ENCODE measurements at places on chromosomes 6 and 20.

DNA sequence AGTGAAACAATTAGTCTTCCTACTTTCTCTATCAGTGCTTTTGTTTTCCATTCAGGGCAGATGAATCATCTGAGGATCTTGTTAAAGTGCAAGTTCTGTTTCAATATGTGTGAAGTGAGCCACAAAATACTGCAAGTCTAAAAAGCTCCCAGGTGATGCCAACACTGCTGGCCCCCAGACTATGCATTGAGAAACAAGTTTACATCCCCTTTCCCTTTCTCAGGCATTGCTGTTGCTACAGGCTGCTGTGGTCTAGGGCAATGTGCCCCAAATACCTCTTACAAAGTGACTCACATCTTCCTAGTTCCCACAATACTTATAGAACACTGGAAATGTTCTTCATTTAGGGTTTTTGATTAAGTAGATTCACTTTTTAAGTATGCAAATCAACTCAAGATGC lies 31.8 kb downstream of the ABRACL start:
- no peak for DNase-seq

GRCh38 chr20:48578397-48579098 lies 249.3 kb downstream of the PREX1 start:
- no peak for DNase-seq

GRCh38 chr20:19809505-19809904 lies 51.4 kb downstream of the RIN2 start:
- DNase-seq: no peak

DNA sequence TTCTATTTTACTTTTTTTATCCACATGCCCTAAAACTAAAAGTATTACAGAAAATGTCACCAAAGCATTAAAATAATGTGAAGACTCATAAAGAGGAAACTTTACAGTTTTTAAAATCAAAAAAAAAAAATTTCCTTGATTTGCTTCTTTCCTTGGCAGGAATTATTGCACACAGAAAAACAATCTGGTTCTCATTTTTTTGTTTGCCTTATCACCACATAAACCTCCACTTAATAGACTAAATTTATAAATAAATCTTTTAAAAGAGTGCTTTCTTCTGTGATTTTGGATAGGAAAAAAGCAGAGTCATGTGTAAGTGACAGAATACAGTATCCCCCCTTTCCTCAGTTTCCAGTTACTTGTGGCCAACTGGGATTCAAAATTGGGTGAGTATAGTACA lies 695.1 kb upstream of the CITED2 start:
- DNase-seq: no peak

DNA sequence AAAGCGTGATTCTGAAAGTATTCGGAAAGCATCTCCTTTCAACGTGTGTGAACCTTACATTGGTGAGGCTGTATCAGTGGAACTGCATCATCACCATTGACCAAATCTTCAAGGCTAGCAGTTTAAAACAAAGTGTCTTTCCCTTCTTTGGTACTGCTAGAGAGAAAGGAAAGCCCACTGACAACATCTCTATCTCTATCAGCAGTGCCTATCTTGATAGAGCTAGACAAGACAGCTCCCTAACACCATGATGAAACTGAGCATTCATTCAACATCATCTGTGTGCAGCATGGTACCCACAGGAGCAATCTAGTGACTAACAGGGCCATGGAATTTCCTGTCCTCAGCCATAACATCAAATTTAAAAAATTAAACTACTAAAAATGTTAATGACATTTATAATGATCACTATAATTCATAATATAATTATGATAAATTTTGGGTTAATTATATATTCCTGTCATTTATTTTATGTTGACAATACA lies 31.5 kb upstream of the EDN1 start:
- no peak for DNase-seq
